Daoy (cell line): ENCODE measurements at places on chromosomes 5 and 9. TPM values are rescaled to one million over a fixed set of nuclear protein-coding genes. Genes with fewer than 3 reads are reported as not detected.

Gene CDC20B
- not detected in 2 replicates for total RNA-seq

- no peak for DNase-seq
Measured at GRCh38 chr5:129172580-129172979, 78.0 kb downstream of the ISOC1 start.

GRCh38 chr5:118854819-118855218 lies 133.5 kb downstream of the DTWD2 start:
- no peak for DNase-seq

GRCh38 chr5:111411301-111411700 lies 101.0 kb downstream of the STARD4 start:
- no peak for DNase-seq

GRCh38 chr5:72465601-72466563 lies 41.3 kb downstream of the ZNF366 start:
- peak; percentile 54 for DNase-seq

GRCh38 chr5:32754284-32754683 lies 43.2 kb downstream of the NPR3 start:
- no peak for DNase-seq

- DNase-seq: no peak
Measured at GRCh38 chr5:174668349-174668748, 56.0 kb upstream of the MSX2 start.

DNA sequence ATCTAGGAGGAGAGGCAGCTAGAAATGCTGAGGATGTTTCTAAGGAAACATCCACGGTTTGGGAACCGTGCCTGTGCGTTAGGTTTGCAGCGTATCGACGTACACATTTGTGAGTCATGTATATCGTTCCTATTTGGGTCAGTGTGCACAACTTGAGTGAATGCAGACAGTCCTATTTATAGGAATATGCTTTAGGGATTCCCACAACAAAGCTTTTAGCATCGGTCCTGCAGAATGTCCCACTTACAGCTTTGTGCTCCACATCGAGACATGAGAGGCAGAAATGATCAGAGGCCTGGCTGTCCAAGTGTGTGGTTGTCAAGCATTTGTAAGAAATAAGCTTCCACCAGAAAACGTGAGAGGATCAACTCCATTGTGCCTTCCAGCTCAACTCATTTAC lies 1282.7 kb upstream of the WWC1 start:
- DNase-seq: peak; percentile 13

GRCh38 chr5:14171621-14172020 lies 28.5 kb downstream of the TRIO start:
- no peak for DNase-seq

Gene CNTFR
- 1.6 TPM in 1 of 2 replicates, not detected in the other for total RNA-seq

Gene WHRN
- 1.3 and 1.6 TPM in 2 replicates for total RNA-seq

GRCh38 chr5:124079062-124079461 lies 567.1 kb downstream of the CSNK1G3 start:
- no peak for DNase-seq

Gene CARTPT
- not detected in 2 replicates for total RNA-seq

DNA sequence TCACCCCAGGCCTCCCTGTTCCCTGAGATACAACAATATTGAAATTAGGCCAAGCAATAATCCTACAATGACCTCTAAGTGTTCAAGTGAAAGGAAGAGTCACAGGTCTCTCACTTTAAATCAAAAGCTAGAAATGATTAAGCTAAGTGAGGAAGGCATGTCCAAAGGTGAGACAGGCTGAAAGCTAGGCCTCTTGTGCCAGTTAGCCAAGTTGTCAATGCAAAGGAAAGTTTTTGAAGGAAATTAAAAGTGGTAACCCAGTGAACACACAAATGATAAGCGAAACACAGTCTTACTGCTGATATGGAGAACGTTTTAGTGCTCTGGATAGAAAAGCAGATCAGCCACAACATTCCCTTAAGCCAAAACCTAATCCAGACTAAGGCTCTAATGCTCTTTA lies 39.8 kb downstream of the PTAR1 start:
- DNase-seq: no peak

- DNase-seq: no peak
Measured at GRCh38 chr5:1093361-1093760, 18.5 kb downstream of the SLC12A7 start.

Gene SEMA4D
- total RNA-seq: 2.3 and 4.5 TPM in 2 replicates

DNA sequence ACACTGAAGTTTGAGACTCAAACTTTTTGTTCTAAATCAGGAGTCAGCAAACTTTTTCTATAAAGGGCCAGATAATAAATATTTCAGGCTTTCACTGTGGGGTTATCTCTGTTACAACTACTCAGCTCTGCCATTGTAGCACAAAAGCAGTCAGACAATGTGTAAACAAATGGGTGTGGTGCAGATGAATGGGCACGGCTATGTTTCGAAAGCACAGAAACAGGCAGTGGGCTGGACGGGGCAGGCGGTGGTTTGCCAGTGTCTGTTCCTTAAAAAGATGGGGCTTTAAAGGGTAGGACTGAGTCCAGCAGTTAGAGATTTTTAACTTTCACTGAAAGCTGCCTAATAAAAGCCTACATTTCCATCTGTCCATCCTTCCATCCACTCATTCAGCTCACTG lies 48.9 kb downstream of the PFDN1 start:
- DNase-seq: peak; percentile 46

GRCh38 chr5:102532123-102532522 lies 33.3 kb upstream of the SLCO6A1 start:
- no peak for DNase-seq

GRCh38 chr5:95262933-95263660 lies 21.8 kb downstream of the MCTP1 start:
- DNase-seq: no peak

GRCh38 chr9:27527702-27528075 lies 1.9 kb downstream of the MOB3B start:
- DNase-seq: no peak

DNA sequence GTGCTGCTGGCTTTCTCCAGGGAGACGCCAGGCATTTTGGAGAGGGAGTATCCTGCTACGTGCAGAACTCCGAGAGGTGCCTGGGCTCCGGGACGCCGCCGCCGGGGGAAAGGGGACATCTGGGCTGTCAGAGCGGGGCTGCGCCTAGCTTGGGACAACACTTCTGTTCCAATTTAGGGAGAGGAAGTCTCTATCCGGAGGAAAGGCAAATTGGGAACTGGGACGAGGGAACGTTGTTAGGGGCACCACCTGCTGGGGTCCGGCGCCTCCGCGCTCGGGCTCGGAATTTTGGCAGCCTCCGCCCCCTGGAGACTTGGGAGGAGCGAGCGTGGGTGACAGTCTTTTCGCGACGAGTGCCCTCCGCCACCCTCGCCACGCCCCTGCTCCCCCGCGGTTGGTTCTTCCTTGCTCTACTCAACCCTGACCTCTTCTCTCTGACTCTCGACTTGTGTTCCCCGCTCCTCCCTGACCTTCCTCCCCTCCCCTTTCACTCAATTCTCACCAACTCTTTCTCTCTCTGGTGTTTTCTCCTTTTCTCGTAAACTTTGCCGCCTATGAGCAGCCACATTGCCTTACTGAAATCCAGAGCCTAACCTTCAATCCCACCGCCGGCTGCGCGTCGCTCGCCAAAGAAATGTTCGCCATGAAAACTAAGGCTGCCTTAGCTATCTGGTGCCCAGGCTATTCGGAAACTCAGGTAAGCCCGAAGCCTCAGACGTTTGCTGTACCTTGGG lies 1.6 kb downstream of the TSLP start:
- peak; percentile 72 for DNase-seq

DNA sequence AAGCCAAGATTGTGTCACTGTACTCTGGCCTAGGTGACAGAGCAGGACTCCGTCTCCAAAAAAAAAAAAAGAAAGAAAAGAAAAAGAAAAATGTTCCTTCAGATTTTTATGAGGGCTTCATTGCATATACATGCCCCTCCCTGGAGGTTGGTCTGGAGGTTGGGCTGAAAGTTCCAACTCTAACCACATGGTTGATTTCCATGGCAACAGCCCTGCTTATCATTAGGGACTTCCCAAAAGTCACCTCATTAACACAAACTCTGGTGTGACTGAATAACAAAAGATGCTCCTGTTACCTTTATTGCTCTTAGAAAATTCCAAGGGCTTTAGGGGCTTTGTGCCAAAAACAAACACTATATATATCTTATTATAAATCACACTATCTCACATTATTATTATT lies 113.8 kb downstream of the TMC1 start:
- DNase-seq: peak; percentile 26

Gene SPATA6L
- 1.0 and 3.1 TPM in 2 replicates for total RNA-seq

DNA sequence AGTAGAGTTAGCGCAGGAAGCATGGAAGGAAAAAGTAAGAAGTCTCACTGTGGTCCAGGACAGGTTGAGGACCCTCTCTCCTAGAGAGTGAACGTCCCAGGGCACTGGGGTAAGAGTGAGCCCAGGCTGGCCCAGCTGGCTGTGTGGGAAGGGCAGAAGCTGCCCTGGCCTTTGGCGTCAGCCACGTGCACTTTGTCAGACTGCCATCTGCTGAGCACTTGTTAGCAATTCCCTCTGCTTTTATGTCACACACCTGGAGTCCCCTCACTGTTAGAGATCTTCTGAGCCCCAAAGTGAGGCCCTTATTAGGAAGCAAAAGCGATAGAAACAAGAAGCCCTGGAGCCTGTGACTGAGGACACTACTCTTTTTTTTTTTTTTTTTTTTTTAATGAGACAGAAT lies 79.1 kb downstream of the UGCG start:
- DNase-seq: no peak

DNA sequence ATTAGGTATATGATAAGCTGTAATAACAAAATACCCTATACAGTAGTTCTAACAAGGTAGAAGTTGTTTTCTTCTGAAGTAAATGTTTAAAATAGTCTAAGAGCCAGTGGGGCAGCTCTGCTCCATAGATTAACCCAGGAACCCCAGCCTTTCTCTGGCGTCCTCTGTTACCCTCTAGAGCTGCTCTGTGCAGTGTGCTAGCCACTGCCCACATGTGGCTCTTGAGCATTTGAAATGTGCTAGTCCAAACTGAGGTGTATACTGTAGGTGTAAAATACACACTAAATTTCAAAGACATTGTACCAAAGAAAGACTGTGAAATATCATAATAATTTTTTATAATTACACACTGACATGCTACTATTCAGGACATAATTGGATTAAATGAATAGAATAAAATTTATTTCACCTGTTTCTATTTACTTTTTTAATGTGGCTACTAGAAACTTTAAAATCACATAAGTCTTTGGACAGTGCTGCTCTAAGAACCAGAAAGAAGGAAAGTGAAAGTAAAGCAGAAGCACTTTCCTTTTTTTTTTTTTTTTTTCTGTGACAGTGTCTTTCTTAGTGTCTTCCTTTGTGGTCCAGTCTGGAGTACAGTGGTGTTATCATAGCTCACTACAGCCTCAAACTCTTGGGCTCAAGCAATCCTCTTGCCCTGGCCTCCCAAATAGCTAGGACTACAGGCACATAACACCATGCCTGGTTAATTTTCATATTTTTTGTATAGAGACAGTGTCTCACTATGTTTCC lies 39.3 kb downstream of the RAI14 start:
- DNase-seq: no peak

- DNase-seq: no peak
Measured at GRCh38 chr5:57259704-57260103, 85.8 kb downstream of the GPBP1 start.

DNA sequence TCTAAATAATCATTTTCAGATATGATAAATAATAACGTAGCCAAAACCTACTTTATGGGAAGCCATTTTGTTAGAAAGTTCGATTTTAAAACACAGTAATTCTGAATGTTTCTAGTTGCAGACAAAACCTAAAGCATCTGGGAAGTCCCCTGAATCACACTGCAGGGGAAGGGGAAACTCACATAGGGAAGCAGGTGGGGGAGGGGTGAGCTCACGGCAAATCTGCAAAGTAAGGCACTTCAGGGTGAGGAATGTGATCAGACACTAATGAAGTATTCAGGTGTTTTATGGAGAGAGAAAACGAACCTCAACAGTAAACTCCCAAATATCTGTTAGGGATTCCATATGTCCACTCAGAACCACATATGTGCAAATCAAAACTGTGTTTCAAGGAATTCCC lies 70.7 kb downstream of the EPB41L4A start:
- DNase-seq: no peak

DNA sequence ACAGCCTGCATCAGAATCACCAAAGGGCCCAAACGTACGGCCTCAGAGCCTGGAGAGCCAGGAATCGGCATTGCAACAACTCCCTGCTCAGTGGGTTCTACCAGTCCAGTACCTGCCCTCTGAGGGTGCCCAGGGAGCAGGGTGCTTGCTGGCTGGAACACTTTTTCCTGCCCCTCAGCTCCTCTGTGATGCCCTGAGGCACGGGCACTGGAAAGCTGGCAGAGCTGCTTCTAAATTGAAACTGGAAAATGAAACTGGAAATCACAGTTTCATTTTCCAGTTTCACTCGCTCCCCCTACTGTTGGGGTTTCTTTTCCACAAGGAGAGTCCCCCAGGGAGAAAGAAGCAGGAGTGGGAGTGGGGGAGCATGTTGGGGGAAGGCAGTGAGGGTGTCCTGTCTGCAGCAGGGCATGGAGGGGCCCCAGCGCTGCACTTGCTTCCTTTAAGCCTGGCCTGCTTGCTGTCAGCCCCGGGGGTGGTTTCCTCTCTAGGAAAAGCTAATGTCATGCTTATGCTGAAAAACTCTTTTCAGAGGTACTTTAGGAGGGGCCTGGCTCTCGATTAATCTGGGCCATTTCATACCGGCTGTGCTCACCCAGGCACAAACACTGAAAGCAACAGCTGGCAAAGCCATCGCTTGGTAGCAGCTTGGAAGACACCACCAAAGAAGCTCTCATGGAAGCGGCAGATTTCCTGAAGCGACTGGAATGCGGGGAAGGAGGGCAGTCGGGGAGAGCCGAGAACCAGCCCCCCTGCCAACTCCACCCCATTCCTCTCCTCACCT lies 26.2 kb downstream of the IRF1 start:
- DNase-seq: peak; percentile 47

Gene FGFR4
- total RNA-seq: 0.57 and 0.97 TPM in 2 replicates

DNA sequence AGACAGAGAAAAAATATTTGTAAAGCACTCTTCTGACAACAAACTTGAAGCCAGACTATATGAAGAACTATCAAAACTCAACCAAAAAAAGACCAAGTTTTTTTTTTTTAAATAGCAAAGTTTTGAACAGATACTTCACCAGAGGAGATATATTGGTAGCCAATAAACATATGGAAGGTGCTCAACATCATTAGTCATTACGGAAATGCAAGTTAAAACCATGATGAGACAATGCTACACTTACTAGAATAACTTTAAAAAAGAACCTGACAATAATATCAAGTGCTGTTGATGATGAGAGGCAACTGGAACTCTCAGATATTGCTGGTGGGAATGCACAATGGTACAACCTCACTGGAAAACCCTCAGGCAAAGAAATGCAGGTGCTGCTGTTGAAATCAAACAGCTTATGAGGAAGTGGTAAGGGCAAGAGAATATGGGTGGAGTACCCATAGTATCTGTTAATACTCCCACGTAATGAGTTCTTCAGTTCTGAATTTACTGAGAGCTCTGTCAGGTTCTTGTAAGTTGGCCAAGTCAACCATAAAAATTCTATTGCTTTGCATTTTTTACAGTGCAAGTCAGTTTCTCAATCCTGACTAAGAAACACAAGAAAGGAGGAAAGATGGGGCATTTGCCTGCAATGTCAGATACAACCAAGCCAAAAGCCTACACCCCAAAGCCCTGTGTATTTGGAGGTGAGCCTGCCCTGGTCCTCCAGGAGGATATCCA lies 87.3 kb upstream of the GNAQ start:
- peak; percentile 8 for DNase-seq
